ENCODE measurements at places on chromosomes 5 and 9.
A peak's percentile ranks its signal among the peaks of the same experiment; 100 is the strongest.

DNA sequence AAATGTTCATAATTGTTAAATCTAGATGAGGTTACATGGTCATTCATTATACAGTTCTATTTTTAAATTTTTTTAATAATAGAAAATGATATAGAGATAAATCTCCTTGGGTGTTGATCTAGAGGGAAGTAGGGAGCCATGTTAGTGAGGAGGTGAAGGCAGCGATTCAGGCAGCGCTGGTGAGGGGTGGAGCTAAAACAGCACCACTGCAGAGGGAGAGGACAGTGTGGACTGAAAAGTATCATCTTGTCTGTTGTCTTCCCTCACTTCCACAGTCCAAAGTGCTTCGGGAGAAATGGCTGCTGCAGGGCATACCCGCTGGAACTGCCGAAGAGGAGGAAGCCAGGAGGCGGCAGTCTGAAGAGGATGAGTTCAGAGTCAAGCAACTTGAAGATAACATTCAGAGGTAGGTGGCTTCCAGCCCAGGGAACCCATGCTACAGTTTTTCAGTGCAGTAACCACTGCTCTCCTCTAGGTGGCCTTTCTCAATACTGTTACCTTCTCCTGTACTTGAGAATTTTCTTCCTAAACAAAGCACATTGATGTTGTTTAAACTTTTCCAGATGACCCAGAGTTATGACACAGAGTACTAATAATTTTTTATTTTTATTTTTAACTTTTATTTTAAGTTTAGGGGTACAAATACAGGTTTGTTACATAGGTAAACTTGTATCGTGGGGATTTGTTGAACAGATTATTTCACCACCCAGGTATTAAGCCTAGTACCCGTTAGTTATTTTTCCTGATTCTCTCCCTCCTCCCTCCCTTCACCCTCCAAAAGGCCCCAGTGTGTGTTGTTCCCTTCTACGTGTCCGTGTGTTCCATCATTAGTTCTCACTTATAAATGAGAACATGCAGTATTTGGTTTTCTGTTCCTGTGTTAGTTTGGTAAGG lies 100.5 kb downstream of the PALM2AKAP2 start:
- no peak for DNase-seq

DNA sequence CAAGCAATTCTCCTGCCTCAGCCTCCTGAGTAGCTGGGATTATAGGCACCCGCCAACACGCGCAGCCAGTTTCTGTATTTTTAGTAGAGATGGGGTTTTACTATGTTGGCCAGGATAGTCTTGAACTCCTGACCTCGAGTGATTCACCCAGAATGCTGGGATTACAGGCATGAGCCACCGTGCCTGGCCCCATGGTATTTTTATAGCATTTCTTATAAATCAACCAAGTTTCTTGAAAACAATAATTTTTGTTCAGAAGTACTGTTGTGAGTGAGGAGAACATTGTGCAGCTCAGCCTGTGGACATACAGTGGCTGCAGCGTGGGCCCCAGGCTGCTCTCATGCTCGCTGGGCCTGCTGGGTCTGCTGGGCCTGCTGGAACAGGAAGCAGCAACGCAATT lies 45.3 kb downstream of the MAP1B start:
- no peak for DNase-seq

- DNase-seq: no peak
Measured at GRCh38 chr5:89733772-89734171, 675.8 kb downstream of the CETN3 start.

GRCh38 chr5:84618262-84618661 lies 233.6 kb upstream of the EDIL3 start:
- no peak for DNase-seq

DNA sequence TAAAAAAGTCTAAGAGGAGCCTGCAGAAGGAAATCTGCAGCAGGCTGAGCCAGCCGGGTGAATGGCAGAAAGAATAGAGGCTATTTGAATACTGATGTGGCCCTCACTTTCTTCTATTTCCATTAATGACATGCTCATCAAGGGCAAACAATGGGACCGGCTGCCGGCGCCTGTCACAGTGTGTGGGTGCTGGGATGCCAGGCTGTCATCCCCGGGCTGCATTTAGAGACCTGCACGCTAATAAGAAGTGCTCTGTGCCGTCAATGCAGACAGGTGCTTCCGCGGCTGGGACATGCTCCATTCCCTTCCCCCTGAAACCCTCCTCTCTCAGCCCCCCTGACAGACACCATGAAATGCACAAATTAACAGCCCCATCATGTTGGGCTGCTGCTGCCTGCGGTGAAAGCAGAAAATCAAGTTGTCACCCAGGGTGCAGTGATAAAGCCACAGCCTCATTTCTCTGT lies 217.7 kb upstream of the TBCA start:
- DNase-seq: no peak

- no peak for DNase-seq
Measured at GRCh38 chr9:109507421-109507838, 9.3 kb upstream of the PTPN3 start.

GRCh38 chr9:135081264-135081660 lies 6.2 kb upstream of the OLFM1 start:
- no peak for DNase-seq

DNA sequence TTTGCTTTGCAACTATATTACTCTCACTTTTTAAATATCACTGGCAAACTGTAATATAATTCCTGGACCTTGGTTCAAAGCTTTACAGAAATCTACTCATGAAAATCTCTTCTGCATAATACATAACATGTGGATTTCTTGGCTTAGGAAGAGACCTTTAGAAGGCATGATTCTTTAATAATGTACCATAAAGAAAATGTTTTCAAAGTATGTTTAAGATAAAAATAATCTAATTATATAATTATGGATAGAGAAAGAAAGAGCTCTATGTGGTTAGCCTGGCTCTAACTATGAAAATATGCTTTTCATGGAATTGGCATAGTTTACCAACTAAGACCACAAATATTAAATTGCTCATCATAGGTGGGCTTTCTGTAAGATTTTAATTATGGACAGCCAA lies 817.8 kb downstream of the TLE1 start:
- no peak for DNase-seq

DNA sequence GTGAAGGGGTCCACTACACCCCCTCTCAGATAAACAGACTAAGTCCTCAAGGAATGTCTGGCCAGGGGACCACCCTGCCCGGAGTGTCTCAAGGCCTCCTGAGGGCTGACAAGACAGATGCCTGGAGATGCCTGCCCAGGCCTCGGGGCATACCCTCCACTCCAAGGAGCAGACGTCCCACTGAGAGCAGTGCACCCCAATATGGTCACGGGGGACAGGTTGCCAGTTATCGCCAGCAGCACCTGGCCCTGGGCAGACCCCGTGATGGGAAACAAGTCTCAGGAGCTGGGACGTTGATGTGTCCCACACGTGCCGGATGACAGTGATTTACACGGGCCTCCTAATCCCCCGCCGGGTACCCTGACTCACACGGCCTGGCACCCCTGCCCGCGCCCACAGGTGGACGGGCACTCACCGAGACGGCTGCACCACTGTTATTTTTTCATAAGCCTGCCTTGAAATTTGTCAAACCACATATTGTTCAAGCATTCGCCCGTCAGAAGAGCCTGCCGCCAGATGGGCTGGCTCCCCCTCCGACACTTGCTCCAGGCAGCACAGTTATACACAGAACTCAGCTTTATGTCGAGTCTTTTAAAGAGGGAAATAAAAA lies 43.9 kb downstream of the BARX1 start:
- DNase-seq: no peak

DNA sequence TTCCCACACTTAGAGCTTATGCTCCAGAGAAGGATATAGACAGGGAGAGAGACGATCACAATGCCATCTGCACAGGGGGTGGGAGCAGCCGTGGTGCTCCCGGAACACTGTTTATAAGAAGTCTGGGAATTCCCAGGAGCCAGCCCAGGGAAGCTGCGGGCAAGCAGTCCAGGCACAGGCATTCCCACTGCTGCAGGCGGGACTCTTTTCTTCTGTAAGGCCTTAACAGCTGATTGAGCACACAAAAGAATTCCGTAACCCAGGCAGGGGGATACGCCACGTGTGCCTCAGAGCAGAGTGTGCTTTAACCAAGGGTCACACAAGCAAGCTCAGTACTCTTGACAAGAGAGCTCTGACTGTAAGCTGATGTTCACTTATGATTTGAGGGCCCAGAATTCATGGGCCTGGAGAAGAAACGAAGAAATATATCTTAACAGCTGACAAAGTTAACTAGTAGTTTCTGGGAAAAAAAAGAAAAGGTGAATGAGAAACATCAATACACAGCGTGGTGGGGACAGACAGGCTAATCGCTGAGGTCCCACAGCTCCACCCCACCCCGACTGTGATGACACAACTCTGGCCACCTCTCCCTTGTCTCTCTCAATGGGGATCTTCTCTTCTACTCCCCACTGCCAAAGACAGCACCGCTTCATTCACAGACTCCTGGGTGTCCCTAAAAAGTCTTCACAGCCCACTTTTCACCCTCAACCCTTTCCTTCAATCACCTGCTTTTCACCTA lies 85.9 kb upstream of the SIMC1 start:
- peak; percentile 37 for DNase-seq

DNA sequence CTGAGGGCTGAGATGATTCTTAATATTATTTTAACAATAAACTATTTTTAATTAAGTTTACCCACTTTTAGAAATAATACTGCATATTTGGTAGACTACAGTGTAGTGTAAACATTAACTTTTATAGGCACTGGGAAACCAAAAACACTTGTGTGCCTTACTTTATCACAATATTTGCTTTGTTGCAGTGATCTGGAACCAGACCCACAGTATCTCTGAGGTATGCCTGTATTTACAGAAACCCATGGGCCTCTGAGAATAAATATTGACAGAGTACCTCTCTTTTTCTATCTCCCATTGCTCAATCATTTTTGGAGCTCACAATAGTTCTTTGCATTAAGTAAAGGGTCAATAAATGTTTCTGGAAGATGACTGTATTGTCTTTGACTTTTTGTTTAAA lies 73.3 kb downstream of the SLCO4C1 start:
- no peak for DNase-seq

- no peak for DNase-seq
Measured at GRCh38 chr5:81606150-81606549, 144.7 kb downstream of the SSBP2 start.

DNA sequence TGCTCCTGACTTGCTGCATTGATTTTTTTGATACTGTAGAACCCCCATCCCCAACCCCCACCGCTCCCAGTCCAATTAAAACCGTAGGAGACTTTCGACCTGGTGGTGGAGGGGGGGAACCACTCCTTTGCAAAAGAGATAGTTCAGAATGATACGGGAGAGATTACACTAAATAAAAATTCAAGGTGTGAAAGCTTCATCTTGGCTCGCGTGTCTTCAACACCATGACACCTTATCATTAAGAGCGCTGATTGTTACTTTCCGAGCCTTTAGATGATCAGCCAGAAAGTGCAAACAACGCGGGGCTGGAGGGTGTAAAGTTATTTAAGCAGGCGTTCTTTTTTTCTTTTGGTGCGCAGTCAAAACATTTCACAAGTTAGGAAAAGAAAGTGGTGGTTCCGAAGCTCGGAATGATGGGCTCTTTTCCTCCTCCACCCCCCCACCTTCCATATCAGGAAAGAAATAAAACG lies 1.3 kb upstream of the ZNF462 start:
- peak; percentile 19 for DNase-seq
